ENCODE measurements at places on chromosomes 1 and 21.

GRCh38 chr1:180250499-180250770 lies 20.4 kb downstream of the LHX4 start:
- DNase-seq = no peak

DNA sequence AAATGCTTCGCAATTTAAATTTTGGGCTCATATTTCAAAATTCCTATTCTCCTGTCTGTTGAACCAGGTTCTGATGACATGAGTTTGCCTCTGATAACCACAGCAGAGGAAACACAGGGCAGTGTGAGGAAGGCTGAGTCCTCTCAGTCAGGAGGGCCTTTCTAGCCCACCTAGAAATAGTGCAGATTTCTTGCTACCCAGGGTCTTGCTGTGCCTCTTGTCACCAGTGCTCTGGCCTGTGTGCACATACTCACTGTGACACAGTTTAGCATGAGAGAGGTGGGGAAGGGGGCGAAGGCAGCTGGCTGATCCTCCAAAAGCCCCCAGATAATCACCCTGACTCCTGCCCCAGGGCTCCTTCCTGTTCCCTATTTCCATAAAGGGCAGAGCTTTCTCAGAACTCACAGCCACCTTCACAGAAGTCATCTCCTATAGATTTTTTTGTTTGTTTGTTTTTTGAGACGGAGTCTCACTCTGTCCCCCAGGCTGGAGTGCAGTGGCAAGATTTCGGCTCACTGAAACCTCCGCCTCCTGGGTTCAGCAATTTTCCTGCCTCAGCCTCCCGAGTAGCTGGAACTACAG lies 23.7 kb downstream of the ERRFI1 start:
- DNase-seq = no peak

DNA sequence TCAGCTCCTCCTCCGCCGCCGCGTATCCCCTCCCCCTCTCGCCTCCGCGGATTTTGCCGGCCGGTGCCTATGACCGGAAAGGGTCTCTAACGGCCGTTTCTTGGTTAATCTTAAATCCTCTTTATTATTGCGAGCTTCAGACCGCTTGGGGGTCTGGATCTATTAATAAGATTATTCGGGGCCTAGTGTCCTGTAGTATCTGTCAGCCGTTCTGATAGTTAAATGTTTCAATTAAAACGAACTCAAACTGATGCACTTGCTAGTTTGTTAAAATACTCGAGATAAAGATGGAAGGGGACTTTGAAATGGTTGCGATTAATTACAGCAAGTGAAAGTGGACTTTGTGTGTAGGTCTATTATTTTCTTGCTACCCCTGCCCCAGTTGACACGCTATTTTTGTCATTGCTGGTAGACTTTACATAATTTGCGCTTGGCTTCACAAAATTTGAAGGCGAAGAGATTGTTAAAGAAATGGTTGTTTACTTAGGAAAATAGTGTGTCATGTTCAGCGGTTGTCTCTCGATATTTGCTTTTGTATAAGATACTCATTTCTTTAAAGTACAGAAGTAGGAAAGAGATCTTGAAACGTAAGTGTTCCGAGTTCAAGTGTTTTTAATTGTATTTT lies 779 bp downstream of the SON start:
- DNase-seq = peak; percentile 43

- no peak for DNase-seq
Observed at GRCh38 chr1:37177230-37177864, 143.0 kb upstream of the GRIK3 start.

DNA sequence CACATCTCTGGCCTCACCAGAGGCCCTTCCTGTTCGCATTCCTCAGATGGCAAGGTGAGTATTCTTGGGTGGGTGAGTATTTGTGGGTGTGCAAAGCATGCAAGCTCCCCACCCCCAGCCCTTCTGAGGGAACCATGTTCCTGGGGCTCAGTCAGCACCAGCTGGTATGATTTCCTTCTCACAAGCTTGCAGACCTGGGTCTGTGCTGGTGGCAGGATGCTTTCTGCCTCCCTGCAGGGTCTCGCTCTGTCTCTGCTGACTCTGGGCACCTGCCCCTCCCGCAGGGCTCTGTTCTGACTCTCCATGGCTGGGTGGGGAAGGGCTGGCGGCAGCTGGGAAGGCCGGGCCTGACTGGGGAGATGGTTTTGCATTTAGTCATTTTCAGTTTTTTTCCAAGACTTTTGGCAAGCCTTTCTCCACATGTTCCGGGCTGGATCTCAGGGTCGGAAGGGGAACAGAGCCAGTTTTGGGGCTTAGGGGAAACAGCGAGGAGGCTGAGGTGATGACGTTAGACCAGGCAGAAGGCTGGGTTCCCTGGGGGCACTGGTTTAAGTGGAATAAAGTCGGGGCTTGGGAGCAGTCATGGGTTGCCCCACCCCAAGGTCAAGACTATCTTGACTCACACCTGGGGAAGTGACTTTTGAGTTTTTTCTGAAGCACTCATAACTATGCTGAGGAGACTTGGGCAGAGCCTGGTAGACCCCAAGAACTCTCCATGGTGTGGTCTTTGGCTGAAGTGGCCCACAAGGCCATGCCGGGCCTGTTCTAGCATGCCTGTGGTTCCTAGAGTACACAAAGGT lies 6.2 kb downstream of the RASSF5 start:
- DNase-seq = no peak

DNA sequence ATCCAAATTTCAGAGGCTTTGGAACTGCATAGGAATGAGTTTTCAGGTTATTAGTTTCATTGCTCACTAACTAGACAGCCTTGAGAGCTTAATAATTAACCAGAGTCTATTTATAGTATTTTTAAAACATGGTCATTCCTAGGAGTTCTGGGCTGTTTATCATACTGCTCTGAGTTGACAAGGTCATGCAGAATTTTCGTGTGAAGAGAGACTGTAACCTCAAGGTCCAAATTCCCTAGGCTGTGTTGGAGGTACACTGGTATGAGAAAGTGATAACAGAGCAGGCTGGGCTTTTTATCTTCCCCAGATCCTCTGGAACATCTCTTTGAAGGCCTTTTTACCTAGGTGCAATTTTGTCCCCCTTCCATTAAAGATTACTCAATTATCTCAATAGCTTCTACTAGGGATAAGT lies 736.3 kb downstream of the LTN1 start:
- no peak for DNase-seq

DNA sequence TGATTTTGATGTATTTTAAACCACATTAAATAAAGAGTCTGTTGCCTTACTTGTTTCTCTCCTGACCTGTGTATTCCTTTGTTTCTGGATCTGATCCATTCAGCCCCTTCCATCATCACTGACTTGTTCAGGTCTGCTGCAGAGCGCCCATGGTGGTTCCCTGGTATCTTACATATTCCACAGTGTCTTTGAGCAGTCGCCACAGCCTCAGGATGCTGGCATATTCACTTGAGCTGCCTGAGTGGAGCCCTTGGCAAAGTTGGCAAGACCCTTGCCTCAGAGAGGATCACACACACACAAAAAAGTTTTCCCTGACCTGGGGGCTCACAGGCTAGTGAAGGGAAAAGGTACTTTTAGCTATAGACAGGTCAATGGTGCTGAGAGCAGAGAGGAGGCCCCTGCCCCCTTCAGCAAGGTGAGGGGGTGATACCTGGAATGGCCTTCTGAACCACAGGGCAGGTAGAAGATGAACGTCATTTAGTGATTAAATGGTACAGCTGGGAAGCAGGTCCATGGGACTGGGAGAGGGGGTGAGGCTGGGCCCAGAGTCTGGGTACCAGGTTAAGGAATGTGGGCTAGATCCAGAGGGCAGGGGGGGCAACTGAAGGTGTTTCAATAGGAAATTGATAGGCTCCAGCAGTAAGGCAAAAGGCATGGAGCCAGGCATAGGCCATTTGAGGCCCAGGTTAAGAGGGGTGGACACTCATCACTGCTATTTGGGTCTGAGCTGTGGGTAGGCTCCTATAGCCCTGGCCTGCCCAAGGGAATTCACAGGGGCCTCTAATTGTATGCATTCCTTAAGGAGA lies 2.0 kb upstream of the CCDC28B start:
- no peak for DNase-seq

DNA sequence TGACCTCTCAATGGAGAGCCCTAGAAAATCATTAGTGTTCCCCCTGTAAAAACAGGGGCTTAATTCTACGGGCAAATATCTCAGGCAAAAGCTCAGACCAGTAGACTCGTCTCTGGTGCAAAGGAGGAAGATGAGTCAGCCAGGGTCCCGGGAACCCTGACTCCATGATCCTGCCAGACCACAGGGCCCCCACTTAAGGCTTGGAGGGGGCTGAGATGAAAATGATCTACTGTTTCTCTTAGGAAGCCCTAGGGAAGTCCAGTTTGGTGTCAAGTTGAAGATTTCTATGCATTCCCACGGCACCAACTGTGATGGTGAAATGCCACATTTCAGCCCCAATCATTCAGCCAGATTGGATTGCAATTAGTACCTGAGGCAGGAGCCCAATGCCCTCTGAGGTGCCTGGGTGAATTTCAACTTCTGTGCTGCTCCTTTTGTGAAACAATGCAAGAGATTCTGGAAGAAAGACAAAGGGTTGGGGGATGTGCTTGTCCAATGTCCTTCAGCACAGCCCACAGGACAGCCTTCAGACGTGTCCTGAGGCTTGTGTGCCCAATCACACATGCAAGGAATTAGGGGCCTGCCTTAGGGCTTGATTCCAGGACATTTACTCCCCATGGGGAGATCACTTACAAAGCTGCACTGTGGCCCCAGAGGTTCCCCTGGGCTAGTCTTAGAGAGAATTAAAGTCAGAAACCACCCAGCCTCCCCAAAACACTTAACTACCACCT lies 18.1 kb downstream of the NAV1 start:
- no peak for DNase-seq

GRCh38 chr21:19692231-19692630 lies 1288.6 kb upstream of the TMPRSS15 start:
- no peak for DNase-seq

DNA sequence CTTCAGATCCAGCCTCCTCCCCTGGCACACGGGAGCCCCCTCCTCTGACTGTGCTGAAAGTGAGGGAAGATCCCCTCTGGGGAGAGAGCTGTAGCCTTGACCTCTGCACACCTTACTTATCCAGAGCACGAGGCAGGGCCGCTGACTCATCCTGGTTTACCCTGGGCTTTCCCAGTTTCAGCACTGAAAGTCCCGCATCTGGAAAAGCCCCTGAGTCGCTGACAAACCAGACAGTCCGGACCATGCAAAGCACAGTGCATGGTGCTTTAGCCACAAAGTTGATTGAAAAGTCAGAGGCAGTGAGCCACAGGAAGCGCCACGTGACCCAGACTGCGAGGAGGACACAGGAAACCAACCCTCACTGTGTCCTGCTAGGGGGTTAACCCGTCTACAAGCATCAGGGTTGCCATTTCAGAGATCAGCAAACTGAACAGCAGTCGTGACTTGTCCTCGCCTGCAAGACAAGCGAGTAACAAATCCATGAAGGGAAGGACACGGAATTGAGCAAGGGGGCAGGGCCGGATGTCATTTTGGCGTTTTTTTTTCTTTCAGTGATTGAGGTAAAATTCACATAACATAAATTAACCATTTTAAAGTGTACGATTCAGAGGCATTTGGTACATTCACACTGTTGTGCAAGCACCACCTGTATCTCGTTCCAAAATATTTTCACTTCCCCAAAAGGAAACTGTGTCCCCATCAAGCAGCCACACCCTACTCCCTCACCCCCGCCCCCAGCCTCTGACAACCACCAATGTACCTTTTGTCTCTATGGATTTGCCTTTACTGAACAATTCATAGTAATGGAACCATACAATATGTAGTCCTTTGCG lies 19.9 kb upstream of the IFNGR2 start:
- peak; percentile 51 for DNase-seq

DNA sequence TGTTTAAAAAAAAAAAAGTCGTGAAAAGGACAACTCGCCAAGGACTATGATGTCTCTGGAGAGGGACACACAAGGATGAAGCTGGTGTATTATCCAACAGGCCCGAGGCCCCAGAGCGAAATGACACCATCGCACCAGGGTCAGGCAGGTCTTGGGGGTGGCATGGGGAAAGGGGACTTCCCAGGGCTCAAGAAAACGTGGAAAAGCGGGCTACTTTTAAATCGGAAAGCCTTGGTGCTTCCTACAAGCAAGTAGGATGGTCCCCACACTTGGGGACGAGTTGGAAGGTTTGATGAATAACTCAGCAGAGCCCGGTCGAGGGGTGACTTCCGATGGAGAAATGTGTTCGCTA lies 505 bp upstream of the GNPAT start:
- DNase-seq = no peak

- no peak for DNase-seq
Observed at GRCh38 chr1:119225831-119226230, 85.4 kb upstream of the WARS2 start.

- no peak for DNase-seq
Observed at GRCh38 chr1:218890451-218890850, 283.2 kb upstream of the LYPLAL1 start.

GRCh38 chr21:34181431-34182039 lies 108.2 kb downstream of the MRPS6 start:
- DNase-seq = no peak

- no peak for DNase-seq
Observed at GRCh38 chr1:200082329-200082728, 54.8 kb downstream of the NR5A2 start.

GRCh38 chr1:64750875-64751274 lies 6.0 kb downstream of the RAVER2 start:
- DNase-seq = no peak

- no peak for DNase-seq
Observed at GRCh38 chr21:45209685-45210284, 77.9 kb downstream of the POFUT2 start.

- DNase-seq = no peak
Observed at GRCh38 chr1:118322331-118322730, 137.3 kb upstream of the SPAG17 start.

GRCh38 chr21:31556662-31557061 lies 102.8 kb upstream of the SOD1 start:
- no peak for DNase-seq

GRCh38 chr1:216824511-216824910 lies 101.3 kb upstream of the ESRRG start:
- no peak for DNase-seq

- DNase-seq = no peak
Observed at GRCh38 chr1:161216945-161217712, 2.0 kb downstream of the FCER1G start.

GRCh38 chr1:223712850-223713474 lies 623 bp downstream of the CAPN2 start:
- no peak for DNase-seq

- no peak for DNase-seq
Observed at GRCh38 chr1:186292875-186293274, 82.2 kb downstream of the TPR start.

- no peak for DNase-seq
Observed at GRCh38 chr1:161335796-161336195, 21.6 kb downstream of the SDHC start.

GRCh38 chr21:33283203-33283602 lies 17.0 kb downstream of the IL10RB start:
- no peak for DNase-seq
